Activated CD4-positive, alpha-beta T cell treated with anti-CD3 and anti-CD28 coated beads for 36 hours (primary cell): ENCODE measurements at places on chromosomes 3 and 15. TPM values are rescaled to one million over a fixed set of nuclear protein-coding genes. Genes with fewer than 3 reads are reported as not detected.
A peak's percentile ranks its signal among the peaks of the same experiment; 100 is the strongest.

TBC1D23 gene
- total RNA-seq = 17.6 TPM

STAC gene
- 0.27 TPM for total RNA-seq

FES gene
- 12.2 TPM for total RNA-seq

GNAT1 gene
- total RNA-seq = not detected

- DNase-seq = no peak
- no peak overlapping the region for H3K4me3 ChIP-seq
- H3K27ac ChIP-seq = no peak overlapping the region
- H3K4me1 ChIP-seq = no peaks in the 10 kb centered on the region
- H3K27me3 ChIP-seq = no peaks in the 10 kb centered on the region
Measured at GRCh38 chr3:123618768-123619484, 34.1 kb upstream of the HACD2 start.

DNA sequence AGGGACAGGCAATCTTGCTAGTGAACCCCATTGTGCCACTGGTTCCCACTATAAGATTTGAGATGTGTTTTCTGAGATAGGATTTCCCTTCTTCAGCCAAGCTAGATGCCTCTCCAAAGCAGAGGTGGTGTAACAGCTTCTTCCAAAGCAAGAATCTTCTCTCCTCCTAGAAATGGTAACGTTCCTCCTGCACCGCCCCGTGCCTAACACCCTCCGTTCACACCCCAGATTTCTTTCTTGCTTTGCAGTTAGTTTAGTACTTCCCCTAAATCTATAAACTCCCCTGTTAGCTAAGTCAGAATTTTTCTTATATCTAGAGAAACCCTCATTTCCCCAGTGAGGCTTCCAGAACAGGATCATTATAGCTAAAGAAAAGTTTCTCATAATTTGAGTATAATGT, 617.6 kb upstream of the MDFIC2 start:
- no peaks in the 10 kb centered on the region for H3K36me3 ChIP-seq
- no peak overlapping the region for H3K27ac ChIP-seq
- H3K27me3 ChIP-seq = no peaks in the 10 kb centered on the region
- no peak for DNase-seq

GRCh38 chr3:59913645-59914044, 863.8 kb upstream of the CFAP20DC start:
- peaks cover 31% of the 10 kb centered on the region for H3K4me1 ChIP-seq
- no peak overlapping the region for H3K27ac ChIP-seq
- peaks cover 25% of the 10 kb centered on the region for H3K36me3 ChIP-seq
- H3K27me3 ChIP-seq = no peaks in the 10 kb centered on the region
- H3K4me3 ChIP-seq = no peak overlapping the region
- DNase-seq = no peak

- peaks cover 8% of the 10 kb centered on the region for H3K36me3 ChIP-seq
- no peak overlapping the region for H3K27ac ChIP-seq
- no peaks in the 10 kb centered on the region for H3K27me3 ChIP-seq
- DNase-seq = no peak
Measured at GRCh38 chr3:41740374-41740886, 221.5 kb downstream of the ULK4 start.

DNA sequence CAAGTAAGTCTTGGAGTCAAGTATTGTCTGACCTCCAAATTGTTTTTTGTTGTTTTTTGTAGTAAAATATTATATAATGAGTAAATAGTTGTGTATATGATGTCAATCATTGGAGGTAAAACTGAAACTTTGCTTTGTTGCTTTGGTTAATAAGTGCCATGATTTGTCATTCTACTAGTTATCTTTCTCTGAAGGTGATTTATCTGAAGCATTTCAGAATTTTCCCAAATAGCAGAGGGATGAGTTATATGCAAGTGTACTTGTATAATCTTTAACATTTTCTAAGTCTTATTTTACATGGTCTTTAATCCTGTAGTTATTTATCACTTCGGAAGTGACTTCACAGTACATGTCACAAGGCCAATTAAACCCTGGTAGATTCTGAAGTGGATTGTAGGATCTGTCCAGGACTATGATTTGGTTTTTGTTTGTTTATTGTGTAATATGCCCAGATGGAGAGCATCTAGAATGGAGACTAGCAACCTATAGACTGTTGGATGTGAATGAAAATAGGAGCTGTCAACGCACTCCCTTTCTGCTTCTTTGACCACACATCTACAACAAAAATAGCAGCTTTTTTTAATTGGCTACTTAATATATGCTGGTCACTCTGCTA, 93.1 kb upstream of the SAMMSON start:
- H3K4me3 ChIP-seq = no peak overlapping the region
- H3K36me3 ChIP-seq = no peaks in the 10 kb centered on the region
- no peak overlapping the region for H3K27ac ChIP-seq

- H3K27ac ChIP-seq = no peak overlapping the region
- DNase-seq = no peak
- H3K4me3 ChIP-seq = no peak overlapping the region
- no peaks in the 10 kb centered on the region for H3K36me3 ChIP-seq
- H3K27me3 ChIP-seq = no peaks in the 10 kb centered on the region
Measured at GRCh38 chr3:88248658-88249057, 98.9 kb downstream of the C3orf38 start.

DNA sequence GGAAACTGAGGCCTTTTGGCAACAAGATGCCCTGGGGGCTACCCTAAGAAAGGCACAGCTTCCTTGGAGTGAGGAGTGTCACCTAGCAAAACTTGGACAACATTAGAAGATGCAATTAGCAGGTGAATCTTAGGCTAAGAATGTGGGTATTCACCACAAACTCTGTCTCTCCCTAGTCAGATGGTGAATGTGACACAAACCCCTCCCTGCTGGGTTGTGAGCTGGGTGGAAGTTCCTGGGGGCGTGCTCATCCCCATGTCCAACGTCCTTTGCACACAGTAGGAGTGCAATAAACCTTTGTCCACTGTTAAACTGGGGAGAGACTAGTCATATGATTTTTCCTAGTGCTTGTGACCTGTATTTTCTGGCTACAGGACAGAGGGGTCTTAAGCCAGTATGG, 67.1 kb upstream of the SH3GL3 start:
- no peaks in the 10 kb centered on the region for H3K36me3 ChIP-seq
- no peak for DNase-seq
- H3K27ac ChIP-seq = no peak overlapping the region
- peaks cover 50% of the 10 kb centered on the region for H3K27me3 ChIP-seq
- peaks cover 2% of the 10 kb centered on the region for H3K4me1 ChIP-seq
- H3K4me3 ChIP-seq = no peak overlapping the region

GRCh38 chr3:127394031-127394430, 106.2 kb upstream of the PRR20G start:
- H3K36me3 ChIP-seq = no peaks in the 10 kb centered on the region
- H3K4me1 ChIP-seq = no peaks in the 10 kb centered on the region
- H3K4me3 ChIP-seq = no peak overlapping the region
- DNase-seq = no peak

GRCh38 chr3:150225986-150226385, 182.1 kb upstream of the TSC22D2 start:
- no peak for DNase-seq
- H3K27me3 ChIP-seq = peaks cover 24% of the 10 kb centered on the region
- no peaks in the 10 kb centered on the region for H3K36me3 ChIP-seq
- no peak overlapping the region for H3K27ac ChIP-seq
- peaks cover 2% of the 10 kb centered on the region for H3K4me1 ChIP-seq

DNA sequence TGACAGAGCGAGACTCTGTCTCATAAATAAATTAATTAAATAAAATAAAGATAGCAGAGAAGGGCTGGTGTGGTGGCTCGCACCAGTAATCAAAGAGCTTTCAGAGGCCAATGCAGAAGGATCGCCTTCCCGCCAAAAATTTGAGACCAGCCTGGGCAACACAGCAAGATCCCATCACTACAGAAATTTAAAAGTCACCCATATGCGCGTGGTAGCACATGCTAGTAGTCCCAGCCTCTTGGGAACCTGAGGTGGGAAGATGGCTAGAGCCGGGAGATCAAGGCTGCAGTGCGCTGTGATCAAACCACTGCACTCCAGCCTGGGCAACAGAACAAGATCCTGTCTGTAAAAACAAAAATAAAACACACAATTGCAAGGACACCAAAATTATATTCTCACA, 9.6 kb downstream of the SMARCC1 start:
- DNase-seq = no peak
- H3K36me3 ChIP-seq = peaks cover 19% of the 10 kb centered on the region
- peaks cover 12% of the 10 kb centered on the region for H3K4me1 ChIP-seq
- H3K27ac ChIP-seq = no peak overlapping the region
- H3K27me3 ChIP-seq = no peaks in the 10 kb centered on the region

GRCh38 chr15:91072161-91072560, 27.9 kb upstream of the SV2B start:
- no peak overlapping the region for H3K4me3 ChIP-seq
- no peaks in the 10 kb centered on the region for H3K36me3 ChIP-seq
- DNase-seq = no peak

DNA sequence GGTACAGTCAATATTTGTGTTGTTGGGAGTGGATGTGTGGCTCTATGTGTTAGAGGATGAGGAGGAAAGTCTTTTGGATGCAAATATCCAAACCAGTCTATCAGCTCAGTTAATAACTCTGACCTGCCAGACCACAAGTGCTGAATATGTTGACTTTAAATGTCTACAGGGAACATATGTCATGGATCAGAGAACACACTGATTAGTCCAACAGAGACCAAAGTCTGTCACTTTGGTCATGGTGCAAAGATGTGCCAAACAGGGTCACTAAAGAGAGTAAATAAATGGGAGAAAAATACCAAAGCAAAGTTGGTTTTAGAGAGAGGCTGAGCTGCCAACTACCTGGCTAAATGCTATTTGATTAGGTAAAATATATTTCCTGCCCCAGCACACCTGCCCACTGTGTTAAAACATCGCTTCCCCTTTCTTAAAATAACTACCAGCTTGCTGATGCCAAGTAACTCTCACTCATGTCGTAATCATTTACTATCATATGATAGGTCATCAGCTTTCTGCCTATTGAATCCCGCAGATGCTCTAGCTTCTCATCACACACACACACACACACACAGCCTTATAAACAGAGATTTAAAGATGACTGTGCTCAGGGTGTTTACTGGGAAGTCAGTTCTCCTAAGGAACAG, 173.3 kb downstream of the PDZRN3 start:
- peaks cover 2% of the 10 kb centered on the region for H3K27me3 ChIP-seq
- no peak for DNase-seq
- no peak overlapping the region for H3K27ac ChIP-seq
- no peaks in the 10 kb centered on the region for H3K4me1 ChIP-seq
- no peak overlapping the region for H3K4me3 ChIP-seq

DNA sequence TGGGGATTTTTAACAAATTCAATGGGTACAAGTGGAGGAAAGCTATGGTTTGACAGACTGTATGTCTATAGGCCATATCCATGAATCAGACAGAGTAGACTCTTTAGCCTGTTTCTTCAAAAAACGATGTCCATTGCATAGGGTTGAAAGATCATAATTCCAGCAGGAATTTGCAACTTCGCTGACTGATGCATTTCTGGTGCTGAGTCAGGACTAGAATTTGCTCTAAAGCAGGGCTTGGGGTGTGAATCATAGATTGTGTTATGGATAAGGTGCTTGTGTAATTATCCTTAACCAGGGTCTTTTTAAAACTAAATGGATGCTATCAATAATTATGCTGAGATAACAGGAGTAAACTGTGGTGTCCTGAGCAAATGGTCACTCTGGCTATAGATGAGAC, 200.4 kb upstream of the TBC1D5 start:
- H3K36me3 ChIP-seq = no peaks in the 10 kb centered on the region
- peaks cover 22% of the 10 kb centered on the region for H3K27me3 ChIP-seq
- no peak for DNase-seq
- no peak overlapping the region for H3K27ac ChIP-seq
- H3K4me1 ChIP-seq = no peaks in the 10 kb centered on the region
- no peak overlapping the region for H3K4me3 ChIP-seq

DNA sequence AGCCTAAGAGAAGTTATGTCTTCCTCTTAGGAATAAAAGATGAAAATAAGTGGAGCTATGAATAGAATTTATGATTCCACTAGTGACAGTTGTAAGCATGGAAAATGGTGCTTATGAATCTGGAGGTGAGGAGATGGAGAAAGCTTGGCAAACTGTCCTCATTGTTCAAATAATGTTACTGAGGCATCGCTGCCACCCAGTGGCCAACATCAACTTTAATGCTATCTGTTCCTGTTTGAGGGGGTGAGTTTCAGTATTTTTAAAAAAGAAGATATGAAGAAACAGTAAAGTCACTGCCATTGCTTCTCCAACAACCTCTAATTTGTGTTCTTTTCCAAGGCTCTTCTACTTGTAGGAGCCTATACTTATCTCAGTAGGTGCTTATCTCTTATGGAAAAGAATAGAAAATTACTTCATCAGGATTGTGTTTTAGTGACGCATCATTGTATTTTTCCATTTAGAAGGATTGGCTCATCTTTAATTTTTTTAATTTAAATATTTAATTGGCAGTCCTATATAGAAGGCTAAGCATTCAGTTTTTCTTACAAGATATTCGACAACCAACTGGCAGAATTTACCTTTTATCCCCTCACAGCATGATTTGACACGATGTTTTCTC, 260.4 kb upstream of the P2RY1 start:
- H3K27ac ChIP-seq = no peak overlapping the region
- DNase-seq = peak; percentile 65
- H3K4me3 ChIP-seq = no peak overlapping the region
- no peaks in the 10 kb centered on the region for H3K36me3 ChIP-seq
- peaks cover 3% of the 10 kb centered on the region for H3K27me3 ChIP-seq
- no peaks in the 10 kb centered on the region for H3K4me1 ChIP-seq

DNA sequence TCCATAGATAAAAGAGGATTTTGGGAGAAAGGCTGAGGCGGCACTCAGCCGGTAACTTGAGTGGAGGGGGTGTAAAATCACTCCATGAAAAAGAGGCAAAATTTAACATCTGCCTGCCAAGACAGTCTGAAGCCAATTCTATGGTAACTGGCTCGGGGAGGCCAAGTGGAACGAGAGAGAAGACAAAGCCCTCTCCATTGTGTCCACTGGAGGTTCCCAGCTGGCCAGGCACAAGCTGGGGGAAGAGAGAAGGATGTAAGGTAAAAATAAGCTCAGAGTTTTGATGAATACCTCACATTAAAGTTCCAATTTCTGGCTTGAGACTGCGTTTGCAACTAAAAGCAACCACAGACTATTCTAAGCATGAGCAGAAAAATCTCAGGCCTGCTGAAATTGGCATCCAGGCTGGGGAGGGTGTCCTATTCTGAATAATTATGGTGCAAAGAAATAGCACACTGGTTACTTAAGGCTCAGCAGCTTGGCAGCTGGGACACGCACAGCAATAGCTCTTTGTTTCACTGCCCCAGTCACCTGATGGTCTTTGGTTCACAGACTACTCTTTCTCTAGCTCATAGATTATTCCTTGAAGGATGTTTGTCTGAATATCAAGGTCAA, 48.8 kb downstream of the CHRD start:
- H3K36me3 ChIP-seq = no peaks in the 10 kb centered on the region
- peaks cover 2% of the 10 kb centered on the region for H3K27me3 ChIP-seq

DNA sequence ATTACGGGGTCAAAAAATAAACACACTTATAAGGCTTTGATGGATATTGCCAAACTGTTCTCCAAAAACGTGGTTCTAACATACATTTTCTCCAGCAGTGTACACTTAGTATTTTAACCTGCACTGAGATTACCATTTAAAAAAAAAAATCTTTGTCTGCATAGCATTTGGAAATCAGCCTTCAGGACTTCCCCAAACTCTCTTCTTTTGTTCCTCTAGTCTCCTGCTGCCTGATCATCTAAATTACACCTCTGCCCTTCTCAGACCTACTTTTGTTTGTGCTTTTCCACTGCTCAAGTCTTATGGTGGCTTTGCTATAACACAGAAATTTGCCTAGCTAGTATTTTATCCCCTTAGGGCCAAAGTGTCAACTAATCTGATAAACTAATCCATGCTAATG, 3.8 kb downstream of the NCEH1 start:
- H3K27ac ChIP-seq = no peak overlapping the region
- H3K4me3 ChIP-seq = no peak overlapping the region
- no peaks in the 10 kb centered on the region for H3K27me3 ChIP-seq
- H3K4me1 ChIP-seq = peaks cover 18% of the 10 kb centered on the region
- no peaks in the 10 kb centered on the region for H3K36me3 ChIP-seq

- no peaks in the 10 kb centered on the region for H3K36me3 ChIP-seq
- no peak overlapping the region for H3K27ac ChIP-seq
- no peaks in the 10 kb centered on the region for H3K4me1 ChIP-seq
- no peak overlapping the region for H3K4me3 ChIP-seq
- H3K27me3 ChIP-seq = no peaks in the 10 kb centered on the region
Measured at GRCh38 chr15:24067733-24068501, 380.8 kb upstream of the NDN start.
